ENCODE measurements at places on chromosomes 3 and 15.

DNA sequence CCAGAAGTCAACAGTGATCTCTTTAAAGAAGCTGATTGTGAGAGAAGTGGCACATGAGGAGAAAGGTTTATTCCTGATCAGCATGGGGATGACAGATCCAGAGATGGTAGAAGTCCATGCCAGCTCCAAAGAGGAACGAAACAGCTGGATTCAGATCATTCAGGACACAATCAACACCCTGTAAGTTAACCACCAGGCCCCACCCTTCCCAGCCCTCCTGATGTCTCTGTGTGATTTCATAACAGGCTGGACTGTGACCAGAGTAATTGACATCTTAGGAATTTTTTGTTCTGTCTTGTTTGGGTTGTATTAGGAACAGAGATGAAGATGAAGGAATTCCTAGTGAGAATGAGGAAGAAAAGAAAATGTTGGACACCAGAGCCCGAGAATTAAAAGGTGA is 67.7 kb downstream of the KLHL25 start:
- no peak for DNase-seq

DNA sequence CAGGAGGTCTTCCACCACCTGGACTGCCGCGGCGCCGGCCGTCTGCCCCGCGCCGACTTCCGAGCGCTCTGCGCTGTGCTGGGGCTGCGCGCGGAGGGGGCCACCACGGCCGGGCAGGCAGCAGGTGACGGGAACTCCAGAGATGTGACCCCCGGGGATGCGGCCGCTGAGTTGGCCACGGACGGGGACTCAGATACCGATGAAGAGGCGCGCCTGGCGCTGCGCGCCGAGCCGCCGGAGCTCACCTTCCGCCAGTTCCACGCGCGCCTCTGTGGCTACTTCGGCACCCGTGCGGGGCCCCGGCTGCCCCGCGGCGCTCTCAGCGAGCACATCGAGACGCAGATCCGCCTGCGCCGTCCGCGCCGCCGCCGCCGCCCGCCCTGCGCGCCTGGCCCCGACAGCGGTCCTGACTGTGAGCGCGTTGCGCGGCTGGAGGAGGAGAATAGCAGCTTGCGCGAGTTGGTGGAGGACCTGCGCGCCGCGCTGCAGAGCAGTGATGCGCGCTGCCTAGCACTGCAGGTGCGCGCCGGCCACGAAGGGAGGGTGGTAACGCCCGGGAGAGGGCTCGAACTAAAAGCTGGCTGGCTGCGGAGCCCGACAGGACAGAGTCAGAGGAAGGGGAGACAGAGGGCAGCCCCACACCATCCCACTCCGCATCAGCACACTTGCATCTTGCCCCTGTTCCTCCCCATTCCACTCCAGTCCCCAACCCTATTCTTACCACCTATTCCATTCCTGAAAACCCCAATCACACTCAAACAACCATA is 885 bp downstream of the EFCC1 start:
- DNase-seq, result no peak

GRCh38 chr3:8996681-8997121 is 33.4 kb upstream of the RAD18 start:
- DNase-seq, result no peak

- no peak for DNase-seq
These were observed 471 bp downstream of the NKIRAS1 start for GRCh38 chr3:23916152-23916885.

DNA sequence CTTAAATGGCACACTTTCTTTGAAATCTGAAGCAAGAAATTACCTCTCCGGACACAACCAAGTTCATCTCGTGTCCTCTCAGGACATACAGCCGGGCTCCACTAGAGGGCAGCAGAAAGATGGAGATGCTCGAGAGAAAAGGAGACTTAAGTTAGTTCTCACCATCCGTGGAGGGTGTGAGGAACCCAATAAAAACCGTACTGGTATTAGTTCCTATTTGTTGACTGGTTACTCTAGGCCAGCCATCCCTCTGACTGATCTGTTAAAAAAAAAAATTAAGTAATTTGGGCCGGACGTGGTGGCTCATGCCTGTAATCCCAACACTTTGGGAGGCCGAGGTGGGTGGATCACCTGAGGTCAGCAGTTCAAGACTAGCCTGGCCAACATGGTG is 7.9 kb upstream of the CYP11A1 start:
- DNase-seq, result peak; percentile 85

GRCh38 chr3:126105691-126106187 is 21.8 kb upstream of the SLC41A3 start:
- no peak for DNase-seq

DNA sequence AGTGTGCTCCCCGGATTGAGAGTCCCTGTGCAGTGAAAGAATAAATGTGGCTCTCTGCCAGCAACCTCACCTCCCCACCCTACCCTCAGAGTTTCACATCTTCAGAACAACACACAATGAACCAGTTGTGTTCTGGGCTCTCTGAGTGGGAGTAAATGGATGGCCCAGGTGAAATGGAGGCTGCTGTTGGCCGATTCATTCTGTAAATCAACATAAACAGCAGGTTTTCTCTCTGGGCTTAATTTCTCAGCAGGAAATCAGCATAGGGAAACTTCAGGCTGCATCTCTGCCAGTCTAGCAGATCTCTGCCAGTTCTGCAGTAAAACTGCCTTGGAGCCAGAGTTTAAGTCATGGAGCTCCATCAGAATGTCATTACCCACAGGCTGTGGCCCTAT is 54.6 kb upstream of the FURIN start:
- DNase-seq, result no peak

DNA sequence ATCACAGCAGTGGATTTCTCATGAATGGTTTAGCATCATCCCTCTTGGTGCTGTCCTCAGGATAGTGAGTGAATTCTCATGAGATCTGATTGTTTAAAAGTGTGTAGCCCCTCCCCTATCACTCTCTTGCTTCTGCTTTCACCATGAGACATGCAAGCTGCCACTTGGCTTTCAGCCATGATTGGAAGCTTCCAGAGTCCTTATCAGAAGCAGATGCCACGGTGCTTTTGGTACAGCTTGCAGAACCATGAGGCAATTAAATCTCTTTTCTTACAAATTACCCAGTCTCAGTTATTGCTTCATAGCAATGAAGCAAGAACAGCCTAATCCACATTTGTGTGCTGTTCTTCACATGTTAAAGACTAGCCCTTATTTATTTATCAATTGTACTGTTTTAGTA is 495.2 kb upstream of the EPHA6 start:
- no peak for DNase-seq

- DNase-seq, result no peak
These were observed 50.4 kb downstream of the CCR4 start for GRCh38 chr3:33001889-33002288.

- no peak for DNase-seq
These were observed 406 bp upstream of the GABRB3 start for GRCh38 chr15:26773067-26773877.
